ENCODE measurements at places on chromosomes 13 and 19. TPM values are rescaled to one million over a fixed set of nuclear protein-coding genes. Genes with fewer than 3 reads are reported as not detected.

DNA sequence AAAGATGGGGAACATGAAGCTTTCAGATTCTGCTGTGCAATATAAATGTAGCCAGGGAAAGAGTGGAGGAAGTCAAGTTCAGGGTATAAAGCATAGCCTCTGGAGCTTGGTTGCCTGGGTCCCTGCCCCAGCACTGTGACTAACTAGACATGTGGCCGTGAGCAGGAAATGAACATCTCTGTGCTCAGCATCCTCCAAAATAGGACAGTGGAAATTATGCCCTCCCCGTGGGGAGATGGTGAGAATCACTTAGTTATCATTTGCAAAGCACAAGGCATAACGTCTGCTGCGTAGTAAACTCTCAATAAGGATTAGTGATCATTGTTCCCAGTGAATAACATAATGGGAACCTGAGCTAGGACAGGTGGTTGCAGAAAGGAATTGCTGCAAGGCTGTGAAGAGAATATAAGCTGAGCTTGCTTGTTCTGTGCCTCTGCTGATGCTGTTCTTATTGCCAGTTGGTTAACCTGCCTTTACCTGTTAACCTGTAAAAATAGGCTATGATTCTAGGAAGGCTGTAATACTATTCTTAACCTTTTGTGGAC is 441.0 kb downstream of the COG6 start:
- H3K4me3 ChIP-seq: no peak overlapping the region
- H3K27ac ChIP-seq: no peak overlapping the region
- no peak for DNase-seq

DNA sequence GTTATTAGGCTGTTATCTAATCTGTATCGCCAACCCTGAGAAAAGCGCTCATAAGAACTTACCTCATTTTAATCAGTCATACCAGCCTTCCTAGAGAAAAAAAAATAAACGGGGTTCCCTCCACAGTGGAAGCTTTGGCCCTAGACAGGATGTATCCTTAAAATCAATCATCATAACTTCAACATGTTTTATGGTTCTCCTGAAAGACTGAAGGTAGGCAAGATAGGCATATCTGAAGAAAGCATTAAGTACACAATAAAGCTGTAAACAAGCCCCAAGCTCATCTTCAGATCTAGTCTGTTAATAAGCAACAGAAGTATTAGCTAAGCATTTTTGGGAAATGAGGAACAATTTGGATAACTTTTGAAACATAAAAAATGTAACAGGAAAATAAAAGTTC is 18.7 kb upstream of the SERP2 start:
- H3K4me1 ChIP-seq: no peaks in the 10 kb centered on the region
- H3K36me3 ChIP-seq: no peaks in the 10 kb centered on the region
- no peak overlapping the region for H3K27ac ChIP-seq
- no peak for DNase-seq

DNA sequence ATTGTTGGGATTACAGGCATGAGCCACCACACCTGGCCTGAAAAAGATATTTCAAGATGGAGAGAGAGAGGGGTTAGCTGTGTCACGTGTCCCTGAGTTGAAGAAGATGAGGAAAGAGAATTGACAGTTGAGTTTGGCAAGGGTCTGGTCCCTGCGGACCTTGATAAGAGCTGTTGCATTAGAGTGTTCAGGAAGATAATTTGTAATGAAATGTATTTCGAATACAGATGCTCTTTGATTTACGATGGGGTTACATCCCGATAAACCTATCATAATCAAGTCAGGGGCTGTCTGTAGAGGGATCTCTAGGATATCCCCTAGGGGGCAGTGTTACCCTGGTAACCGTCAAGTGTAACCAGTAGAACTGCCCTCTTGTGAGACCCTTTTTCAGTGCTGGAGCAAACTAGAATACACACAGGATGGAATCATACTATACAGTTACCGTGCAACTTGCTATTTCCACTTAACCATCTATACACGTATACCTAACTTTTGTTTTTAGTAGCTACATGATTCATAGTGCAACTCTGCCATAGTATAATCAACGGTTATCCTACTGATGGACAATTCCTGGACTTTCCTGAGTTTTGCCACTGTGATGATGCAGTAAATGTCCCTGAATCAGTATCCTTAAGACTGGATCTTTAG is 1.5 kb upstream of the ELOF1 start:
- no peaks in the 10 kb centered on the region for H3K27me3 ChIP-seq
- no peak overlapping the region for H3K4me3 ChIP-seq
- no peaks in the 10 kb centered on the region for H3K36me3 ChIP-seq
- H3K27ac ChIP-seq: no peak overlapping the region

Gene DAND5
- total RNA-seq: not detected

GRCh38 chr13:49424011-49424560 is 19.8 kb downstream of the CAB39L start:
- DNase-seq: no peak
- no peaks in the 10 kb centered on the region for H3K27me3 ChIP-seq
- no peak overlapping the region for H3K27ac ChIP-seq
- no peaks in the 10 kb centered on the region for H3K36me3 ChIP-seq
- H3K4me3 ChIP-seq: no peak overlapping the region

Gene KIR3DL2
- not detected for total RNA-seq

Gene PLIN5
- 18.7 TPM for total RNA-seq

DNA sequence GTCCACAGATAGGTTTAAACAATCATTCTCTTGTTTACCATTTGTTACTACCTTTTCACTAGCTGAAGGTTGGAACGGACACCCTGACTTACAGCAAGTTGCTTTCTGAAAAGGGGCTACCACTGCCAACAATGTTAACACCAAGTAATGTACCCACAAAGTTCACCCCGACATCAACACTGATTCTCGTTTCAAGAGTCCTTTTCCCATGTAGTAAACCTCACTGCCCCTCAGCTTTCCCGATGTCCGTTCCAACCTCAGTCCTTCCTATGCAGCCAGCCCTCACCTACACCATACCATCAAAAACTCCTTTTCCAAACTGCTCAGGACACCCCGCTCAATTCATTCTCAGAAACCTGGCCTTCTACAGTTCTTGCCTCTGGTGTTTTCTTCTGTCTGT is 29.0 kb downstream of the PEG3 start:
- H3K4me1 ChIP-seq: no peaks in the 10 kb centered on the region
- no peaks in the 10 kb centered on the region for H3K36me3 ChIP-seq
- DNase-seq: no peak
- H3K27ac ChIP-seq: no peak overlapping the region
- no peak overlapping the region for H3K4me3 ChIP-seq

Measured in upper lobe of left lung (tissue), 6 donors.